ENCODE measurements at places on chromosomes 11 and 22.
A peak's percentile ranks its signal among the peaks of the same experiment; 100 is the strongest.

DNA sequence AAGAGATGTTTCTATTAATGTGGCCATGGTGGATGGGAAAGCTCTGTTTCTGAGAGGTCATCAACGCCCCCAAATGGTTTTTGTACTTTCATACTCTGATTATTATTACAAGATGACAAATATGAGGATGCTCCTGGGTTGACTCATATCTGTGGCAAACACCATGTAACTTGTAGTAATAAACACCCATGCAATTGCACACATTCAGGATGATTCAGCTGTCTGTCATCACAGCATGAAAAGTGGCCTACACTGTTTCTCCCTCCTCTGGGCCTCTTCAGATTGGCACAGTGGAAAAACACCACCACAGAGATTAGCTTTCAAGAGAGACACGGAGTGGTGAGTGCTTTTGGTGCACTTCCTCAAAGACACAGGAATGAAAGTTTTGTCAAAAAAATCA, 85.4 kb downstream of the MTNR1B start:
- DNase-seq = no peak

DNA sequence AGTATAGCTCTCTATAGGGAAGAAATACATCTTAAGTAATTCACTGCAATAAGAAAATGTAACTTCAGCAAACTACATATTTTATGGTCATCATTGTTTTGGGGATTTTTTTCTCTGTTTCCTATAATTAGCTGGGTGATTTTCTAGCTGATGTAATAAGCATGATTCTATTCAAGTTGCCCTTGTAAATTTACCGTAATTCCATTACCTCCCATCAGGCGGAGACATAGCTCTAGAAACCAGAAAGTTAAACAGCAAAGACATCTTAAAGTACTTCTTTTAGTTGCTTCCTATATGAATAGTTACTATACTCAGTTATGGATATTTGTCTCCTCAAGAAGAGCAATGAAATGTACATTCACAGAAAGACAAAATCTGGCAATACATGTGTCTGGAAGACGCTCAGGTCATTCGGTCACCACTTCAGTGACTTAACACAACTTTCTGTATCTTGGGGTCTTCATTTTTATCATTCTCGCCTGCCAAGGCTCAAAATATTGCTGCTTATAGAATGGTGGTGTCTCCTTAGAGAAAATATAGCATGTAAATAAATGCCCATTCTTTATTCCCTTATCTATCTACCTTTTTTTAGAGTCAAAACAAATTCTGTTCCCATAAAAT, 239.9 kb upstream of the ZC3H12C start:
- DNase-seq = no peak

GRCh38 chr11:45857961-45858474, 10.7 kb downstream of the CRY2 start:
- no peak for DNase-seq

DNA sequence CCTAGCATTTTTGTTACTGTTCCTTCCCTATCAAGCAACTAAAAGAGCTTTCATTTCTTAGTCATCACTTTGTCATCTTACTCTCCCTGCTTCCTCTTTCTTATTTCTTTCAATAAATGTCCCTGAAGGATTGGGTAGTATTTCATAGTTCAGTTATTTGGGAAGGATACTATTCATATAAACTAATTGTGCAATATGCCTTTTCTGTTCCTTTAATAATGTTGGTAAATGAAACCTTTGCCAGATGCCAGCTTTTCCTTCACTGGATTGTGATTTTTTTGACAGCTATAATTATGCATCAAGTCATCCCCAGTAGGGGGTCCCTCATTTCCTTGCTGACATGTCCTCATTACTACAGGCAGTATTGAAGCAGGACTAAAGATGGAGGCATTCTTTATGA, 101.7 kb downstream of the ATM start:
- DNase-seq = no peak

GRCh38 chr22:27090611-27091011, 433.2 kb downstream of the MIAT start:
- DNase-seq = no peak

- no peak for DNase-seq
These were observed 66.1 kb downstream of the ARHGAP42 start for GRCh38 chr11:100753172-100753543.

- no peak for DNase-seq
These were observed 6.5 kb upstream of the FJX1 start for GRCh38 chr11:35611741-35612140.

DNA sequence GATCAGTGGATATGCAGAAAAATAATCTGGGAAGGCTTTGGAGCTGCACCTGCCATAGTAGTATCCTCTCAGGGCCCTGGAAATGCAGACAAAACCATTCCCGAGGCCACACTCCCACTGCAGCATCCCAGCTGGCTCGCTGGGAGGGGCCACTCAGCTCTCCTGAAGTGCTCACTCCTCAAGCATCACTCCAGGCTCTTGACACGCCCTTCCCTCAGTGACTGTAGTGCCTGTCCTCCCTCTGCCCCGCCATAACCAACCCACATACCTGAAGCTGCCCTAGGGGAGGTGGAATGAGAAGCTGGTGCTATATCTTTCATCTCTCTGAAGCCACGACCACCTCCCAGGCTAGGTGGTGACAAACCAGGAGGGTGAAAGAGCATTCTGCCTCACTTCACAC, 4.8 kb downstream of the DSCAML1 start:
- no peak for DNase-seq

DNA sequence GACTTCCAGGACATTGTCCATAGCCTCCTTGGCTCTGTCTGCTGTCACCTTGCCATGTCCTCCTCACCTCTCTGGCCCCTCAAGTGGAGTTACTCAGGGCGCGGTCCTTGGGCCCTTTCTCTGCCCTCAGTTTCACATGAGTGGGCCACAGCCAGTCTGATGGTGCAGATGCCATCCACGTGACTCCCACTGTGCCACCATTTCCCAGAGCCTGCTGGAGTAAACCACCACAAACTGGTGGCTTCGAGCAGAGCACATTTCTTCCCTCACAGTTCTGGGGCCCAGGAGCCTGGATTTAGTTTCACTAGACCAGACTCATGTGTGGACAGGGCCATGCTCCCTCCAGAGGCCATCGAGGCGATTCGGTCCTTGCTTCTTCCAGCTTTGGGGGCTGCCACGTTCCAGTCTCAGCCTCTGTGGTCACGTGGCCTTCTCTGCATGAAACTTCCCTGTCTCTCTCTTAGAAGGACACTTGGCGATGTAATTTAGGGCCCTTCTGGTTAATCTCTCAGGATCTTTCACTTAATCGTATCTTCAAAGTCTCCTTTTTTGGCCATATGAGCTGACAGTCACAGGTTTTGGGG, 14.6 kb downstream of the SMARCB1 start:
- DNase-seq = no peak

GRCh38 chr11:111845276-111846028, 25.9 kb downstream of the ALG9 start:
- DNase-seq = no peak

DNA sequence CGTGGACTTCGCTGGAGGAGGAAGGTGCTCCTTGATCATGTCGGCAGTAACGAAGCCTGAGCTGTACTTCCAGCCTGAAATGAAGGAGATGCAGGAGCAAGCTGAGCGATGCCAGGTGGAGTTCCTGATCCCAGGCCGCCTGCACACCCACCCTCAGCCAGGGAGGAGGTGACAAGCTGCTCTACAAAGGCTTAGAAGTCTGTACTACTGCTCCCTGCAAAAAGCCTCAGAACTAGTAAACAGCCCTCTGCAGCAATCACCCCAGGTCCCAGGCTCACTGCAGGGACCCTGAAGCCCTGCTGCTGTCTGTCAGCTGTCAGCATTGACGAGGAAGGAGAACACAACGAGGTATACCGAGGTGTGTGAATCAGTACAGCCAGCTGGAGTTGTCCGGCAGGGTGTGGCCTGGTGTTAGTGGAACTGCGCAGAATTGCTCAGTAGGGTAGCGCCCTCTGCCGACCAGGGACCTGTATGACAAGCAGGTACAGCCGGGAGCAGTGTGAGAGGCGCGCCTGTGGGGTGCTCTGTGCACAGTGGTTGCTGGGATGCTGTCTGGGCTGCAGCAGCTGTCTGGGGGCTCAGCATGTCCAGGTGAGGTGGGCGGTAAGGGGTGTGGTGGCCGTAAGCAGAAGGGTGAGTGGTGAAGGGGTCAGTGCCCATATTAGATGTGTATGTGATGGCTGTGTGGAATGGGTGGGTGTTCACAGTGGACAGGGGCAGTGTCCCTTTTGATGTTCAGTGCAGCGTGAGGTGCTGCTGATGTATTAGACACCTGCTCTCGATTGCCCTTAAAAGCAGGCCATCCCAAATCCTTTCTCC, 7.6 kb downstream of the CYB5R2 start:
- peak; percentile 48 for DNase-seq
